Kidney (tissue), 22 donors: ENCODE measurements at places on chromosomes 7 and 10. TPM values are rescaled to one million over a fixed set of nuclear protein-coding genes. Genes with fewer than 3 reads are reported as not detected.

Gene ASB13
- total RNA-seq = 47.7 TPM

Gene HOXA3
- 21.2 TPM for total RNA-seq

Gene FAM221A
- 8.6 TPM for total RNA-seq

Gene TBX20
- not detected for total RNA-seq

Gene ARHGEF35
- total RNA-seq = 22.1 TPM

Gene CPA1
- 0.50 TPM for total RNA-seq

Gene GIMAP7
- 43.6 TPM for total RNA-seq

Gene PLEKHA8
- total RNA-seq = 8.5 TPM

Gene UPP1
- total RNA-seq = 76.1 TPM

Gene PTPRN2
- total RNA-seq = 4.8 TPM

Gene GPR26
- total RNA-seq = not detected

Gene MNX1
- 1.1 TPM for total RNA-seq

Gene ZNF503
- 34.7 TPM for total RNA-seq

Gene C10orf90
- total RNA-seq = not detected

Gene ZNF282
- 24.5 TPM for total RNA-seq

Gene ZCWPW1
- 3.0 TPM for total RNA-seq
